ENCODE measurements at places on chromosomes 4 and X.

DNA sequence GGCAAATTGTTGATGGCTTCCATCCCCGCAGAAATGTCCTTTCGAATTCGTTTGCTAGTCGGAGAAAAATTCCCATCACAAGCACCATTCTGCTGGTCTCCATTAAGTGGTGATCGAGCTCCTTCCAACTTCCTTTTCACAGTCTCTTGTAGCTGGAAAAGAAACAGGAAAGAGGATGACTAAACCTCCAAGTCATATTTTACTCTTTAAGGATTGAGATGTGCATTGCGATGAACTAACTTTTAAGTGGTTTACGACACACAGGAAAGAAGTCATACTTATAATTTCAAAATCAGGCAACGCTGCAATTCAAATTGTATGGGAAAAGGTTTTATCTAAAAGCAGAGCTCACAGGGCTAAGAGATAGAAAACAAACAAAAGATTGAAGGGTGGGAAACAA, 225.2 kb downstream of the MGST2 start:
- DNase-seq = no peak

- DNase-seq = no peak
These were observed 40.0 kb upstream of the IQSEC2 start for GRCh38 chrX:53321230-53321942.

DNA sequence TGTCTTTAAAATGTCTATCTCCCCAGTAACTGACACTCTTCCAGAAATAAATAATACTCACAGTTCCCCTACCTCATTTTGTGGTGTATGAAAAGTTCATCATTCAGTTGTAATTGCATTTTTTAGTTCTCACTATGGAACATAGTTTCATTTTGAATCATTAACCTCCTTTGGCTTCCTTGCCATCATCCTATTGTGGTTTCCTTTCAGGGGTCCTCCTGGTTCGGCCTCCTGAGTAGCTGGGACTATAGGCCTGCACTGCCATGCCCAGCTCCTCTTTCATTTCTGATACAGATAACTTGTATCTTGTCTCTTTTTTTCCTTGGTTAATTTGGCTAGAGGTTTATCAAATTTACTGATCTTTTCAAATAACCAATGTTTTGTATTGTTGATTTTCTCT, 23.1 kb upstream of the BLTP1 start:
- no peak for DNase-seq

GRCh38 chrX:112849016-112849415, 8.4 kb upstream of the AMOT start:
- no peak for DNase-seq

GRCh38 chr4:6293097-6293445, 23.4 kb downstream of the WFS1 start:
- no peak for DNase-seq
